Body of pancreas (tissue), 4 donors: ENCODE measurements at places on chromosomes 4 and X.

GRCh38 chr4:73257651-73258435, 755 bp downstream of the ANKRD17 start:
- DNase-seq, result peak; percentile 50
- no peaks in the 10 kb centered on the region for H3K36me3 ChIP-seq
- peak overlapping the region; percentile 99 for H3K27ac ChIP-seq
- H3K27me3 ChIP-seq, result no peaks in the 10 kb centered on the region
- H3K4me1 ChIP-seq, result peaks cover 49% of the 10 kb centered on the region

DNA sequence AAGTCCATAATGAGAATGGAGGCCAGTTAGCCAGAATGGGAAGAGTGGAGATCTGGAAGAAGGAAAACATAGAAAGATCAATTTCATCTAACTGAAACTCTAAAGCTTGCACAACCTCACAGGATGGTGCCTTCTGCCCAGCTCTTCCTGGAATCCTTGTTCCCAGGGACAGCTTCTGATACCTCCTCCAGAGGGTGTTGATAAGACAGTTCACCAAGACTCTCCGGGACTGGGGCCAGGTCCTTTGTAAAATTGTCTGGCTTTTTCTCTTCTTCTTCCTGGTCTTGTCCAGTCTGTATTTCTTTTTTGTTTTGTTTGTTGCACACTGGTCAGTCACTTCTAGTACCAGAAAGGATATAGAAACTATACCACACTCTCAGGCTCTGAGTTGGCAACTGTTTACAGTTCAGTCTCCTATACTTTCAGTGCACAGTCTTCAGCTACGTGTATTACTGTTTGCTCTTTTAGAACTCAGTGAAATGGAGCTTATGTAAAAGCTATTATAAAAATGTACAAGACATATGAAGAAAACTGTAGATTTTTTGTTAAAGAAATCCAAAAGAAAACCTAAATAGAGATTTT, 142.8 kb upstream of the RPL34 start:
- H3K27ac ChIP-seq, result no peak overlapping the region
- no peaks in the 10 kb centered on the region for H3K36me3 ChIP-seq
- H3K4me3 ChIP-seq, result no peak overlapping the region
- H3K4me1 ChIP-seq, result no peaks in the 10 kb centered on the region

- no peaks in the 10 kb centered on the region for H3K36me3 ChIP-seq
- H3K4me1 ChIP-seq, result peaks cover 15% of the 10 kb centered on the region
- peak overlapping the region; percentile 37 for H3K27ac ChIP-seq
- H3K27me3 ChIP-seq, result no peaks in the 10 kb centered on the region
Measured at GRCh38 chr4:71275570-71275969, 63.2 kb upstream of the SLC4A4 start.

DNA sequence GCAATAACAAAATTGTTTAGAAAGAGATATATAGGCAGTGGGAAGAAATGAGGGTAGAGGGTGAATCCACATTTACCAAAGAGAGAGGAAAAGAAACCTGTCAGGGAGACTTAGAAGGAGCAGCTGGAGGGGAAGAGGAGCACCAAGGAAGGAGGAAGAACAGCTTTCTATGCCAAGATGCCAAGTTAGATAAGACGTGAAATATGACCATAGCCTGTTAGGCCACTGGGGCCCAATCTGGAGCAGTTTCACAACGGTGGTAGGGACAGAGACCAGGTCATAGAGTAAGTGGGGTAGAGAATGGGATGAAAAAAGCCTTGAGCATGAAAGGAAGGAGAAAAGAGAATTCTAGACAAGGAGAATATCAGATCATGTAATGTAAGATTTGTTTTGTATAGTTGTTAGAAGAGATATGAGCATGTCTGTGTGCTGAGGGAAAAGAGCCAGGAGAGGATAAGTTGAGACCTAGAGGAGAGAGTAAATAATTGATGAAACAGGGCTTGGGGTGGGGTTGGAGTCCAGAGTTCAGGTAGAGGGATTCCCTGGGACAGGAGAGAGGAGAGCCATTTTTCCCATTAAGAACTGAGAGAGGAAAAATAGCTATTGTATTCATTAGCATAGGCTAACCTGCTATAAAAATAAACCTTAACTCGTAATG, 4.4 kb upstream of the SOWAHB start:
- no peaks in the 10 kb centered on the region for H3K27me3 ChIP-seq
- no peak overlapping the region for H3K4me3 ChIP-seq
- peaks cover 11% of the 10 kb centered on the region for H3K4me1 ChIP-seq
- H3K27ac ChIP-seq, result no peak overlapping the region

- H3K27me3 ChIP-seq, result no peaks in the 10 kb centered on the region
- no peak for DNase-seq
- no peaks in the 10 kb centered on the region for H3K36me3 ChIP-seq
- H3K27ac ChIP-seq, result no peak overlapping the region
Measured at GRCh38 chr4:30950737-30951136, 230.6 kb downstream of the PCDH7 start.

GRCh38 chr4:94841864-94842221, 84.1 kb downstream of the BMPR1B start:
- no peak for DNase-seq
